Activated gamma-delta T cell treated with Interleukin-2 at 50 U/mL for 16 hours (primary cell): ENCODE measurements at places on chromosomes 5 and 9.

GRCh38 chr5:135395451-135395850 is 3.6 kb downstream of the MACROH2A1 start:
- no peak for DNase-seq

- DNase-seq: no peak
These were observed 680 bp downstream of the SELENOP start for GRCh38 chr5:42810834-42811590.

DNA sequence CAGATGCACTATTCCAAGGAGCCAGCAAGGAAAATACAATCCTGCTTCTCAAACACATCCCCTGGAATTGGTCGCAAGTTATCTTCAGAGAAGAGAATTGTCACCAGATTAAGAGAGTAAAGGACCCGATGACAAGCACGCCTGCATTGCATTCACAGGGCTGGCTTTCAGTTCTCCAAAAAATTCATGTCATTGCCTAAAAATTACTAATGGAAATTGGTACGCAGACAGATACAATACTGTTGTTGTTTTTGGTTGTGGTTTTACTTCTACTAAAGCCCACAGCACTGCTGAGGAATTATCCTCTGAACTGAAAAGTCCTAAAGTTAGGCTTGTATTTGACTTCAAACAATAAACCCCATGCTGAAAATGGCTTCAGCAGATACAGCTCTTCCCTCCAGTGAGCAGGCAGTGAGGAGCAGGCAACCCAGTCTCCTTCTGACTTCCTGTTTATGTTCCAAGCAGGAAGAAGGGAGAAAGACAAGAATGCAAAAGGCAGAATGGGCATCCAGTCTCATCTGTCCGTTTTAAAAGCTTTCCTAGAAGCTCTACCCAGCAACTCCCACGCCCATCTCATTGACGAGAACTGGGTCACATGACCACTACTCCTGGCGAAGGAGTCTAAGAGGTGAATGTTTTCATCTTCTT is 80.6 kb upstream of the ZNF366 start:
- no peak for DNase-seq

GRCh38 chr5:61205013-61205412 is 42.7 kb upstream of the SMIM15 start:
- no peak for DNase-seq

DNA sequence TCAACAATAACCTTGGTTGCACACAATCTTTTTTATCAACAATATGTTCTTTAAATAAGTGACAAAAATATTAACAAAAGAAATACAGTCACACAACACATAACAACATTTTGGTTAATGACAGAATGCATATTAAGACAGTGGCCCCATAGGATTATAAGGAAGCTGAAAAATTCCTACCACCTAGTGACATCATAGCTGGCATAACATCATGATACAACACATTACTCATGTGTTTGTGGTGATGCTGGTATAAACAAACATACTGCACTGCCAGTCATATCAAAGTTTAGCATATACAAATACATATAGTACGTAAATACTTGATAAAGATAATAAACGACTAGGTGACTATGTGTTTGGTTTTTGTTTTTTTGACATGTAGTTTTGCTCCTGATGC is 344.8 kb upstream of the POU5F2 start:
- DNase-seq: no peak

DNA sequence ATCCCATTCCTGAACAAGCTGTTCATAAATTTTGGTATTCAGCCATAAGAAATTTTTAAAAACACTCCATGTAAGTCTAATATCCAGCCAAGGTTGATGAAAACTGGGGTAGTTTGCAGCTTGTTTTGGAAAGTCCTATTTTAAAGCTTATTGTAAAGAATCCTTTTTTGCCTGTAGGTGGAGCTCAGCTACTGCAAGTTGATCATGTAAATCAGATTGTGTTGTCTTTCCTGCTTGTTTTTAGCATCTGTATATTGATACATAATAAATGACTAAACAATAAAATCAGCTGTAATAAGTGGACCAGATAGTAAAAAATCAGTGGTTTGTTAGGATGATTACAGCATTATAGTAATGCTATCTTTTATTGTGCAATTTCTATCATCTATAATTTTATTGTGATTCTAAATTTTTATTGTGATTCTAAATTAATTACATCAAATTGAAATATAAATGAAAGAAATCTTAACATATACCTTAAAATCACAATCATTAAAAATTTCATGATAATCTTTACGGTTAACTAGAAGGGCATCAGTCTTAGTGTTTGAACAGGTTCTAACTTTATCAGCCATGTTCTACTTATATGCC is 42.4 kb downstream of the CWC27 start:
- peak; percentile 4 for DNase-seq

DNA sequence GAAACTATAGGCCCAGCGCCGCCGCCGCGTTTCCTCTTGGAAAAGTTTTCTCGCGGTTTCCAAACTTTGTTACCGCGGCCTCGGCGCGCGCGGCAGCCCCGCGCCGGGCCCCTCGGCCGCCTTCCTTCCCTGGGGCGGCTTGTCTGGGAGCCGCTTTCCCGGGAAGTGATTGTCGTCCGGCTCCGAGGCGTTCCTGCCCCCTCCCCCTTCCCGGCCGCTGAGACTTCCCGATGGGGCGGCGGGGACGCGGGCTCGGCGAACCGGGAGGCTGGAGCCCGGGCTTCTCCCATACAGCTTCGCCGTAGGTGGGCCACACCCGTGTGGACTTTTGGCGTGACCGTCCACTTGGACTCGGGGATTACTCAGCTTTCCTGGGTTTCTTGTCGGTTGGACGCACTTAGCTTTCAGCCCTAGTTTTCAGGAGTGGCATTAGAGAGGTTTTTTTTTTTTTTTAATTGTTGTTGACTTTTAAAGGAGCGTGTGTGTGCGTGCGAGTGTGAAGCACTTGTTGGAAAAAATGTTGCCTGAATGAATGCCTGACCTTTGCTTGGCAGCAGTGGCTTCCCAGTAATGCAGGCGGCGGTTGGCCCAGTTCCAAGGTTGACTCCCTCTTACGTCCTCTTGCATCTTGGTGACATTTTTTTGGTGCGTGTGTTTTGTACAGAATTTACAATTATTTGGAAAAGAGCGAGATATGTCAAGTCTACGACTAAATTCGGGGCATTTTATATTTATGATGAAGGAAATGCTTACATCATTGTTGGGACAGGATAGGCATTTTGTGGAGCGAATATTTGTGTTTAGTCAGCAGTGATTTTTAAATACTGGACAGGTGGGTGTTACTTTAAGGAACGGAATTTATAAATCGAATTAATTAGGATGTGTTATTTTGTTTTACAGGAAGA is 821 bp downstream of the CTNNA1 start:
- DNase-seq: no peak

DNA sequence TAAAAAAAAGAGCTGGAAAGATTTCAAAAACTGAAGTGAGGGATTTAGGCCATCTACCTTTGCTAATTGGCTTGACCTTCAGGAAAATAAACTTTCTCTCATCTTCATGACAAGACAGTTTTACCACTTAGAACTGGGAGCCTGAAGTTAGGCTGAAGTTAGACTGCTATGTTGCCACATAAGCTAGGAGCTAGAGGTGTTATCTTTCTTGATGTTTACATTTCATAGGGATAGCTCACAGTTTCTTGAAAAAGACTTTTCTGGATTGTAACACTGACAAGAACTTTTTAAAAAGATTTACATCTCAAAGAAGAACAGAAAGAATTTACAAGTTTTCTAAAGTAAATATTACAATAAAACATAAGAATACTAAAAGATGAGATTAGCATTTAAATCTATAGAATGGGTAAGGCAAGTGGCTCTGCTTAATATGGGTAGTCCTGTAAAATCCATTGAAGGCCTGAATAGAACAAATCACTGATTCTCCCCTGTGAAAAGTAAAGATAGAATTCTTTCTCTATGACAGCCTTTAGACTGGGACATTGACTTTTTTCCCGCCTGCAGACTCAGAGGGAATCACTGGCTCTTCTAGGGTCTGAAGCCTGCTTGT is 1665.4 kb upstream of the CDH9 start:
- no peak for DNase-seq

- DNase-seq: no peak
These were observed 25.3 kb upstream of the EFNA5 start for GRCh38 chr5:107696080-107696479.

DNA sequence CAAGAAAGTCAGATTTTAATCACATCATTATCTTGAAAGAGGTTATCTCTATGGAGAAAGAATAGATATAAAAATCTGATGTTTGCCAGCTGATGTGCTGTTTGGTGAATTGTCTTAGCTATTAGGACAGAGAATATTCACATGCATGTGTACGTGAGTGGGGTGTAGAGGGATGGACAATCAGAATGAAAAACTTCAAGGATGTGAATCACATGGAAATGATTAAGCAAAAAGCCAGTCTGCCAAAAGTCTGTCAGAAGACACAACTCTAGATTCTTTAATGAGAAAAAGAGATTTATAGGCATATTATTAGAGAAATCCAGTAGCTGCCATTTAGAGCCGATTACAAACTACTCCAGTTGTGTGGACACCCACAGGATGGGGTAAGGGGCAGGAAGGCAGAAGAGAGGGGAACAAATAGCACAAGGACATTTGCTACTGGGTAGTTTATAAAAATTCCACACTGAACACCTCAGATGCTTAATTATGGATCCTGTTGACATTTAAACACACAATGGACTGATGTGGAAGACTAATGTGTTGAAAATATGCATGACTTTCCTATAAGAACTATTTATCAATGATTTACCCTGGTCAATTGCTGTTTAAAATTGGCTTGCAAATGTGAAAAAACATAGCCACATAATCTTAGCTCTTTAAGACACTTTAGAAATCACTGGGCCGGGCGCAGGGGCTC is 127.4 kb downstream of the PTTG1 start:
- no peak for DNase-seq

- no peak for DNase-seq
These were observed 5.9 kb downstream of the ATPSCKMT start for GRCh38 chr5:10243660-10244240.

- DNase-seq: no peak
These were observed 8.4 kb upstream of the AMACR start for GRCh38 chr5:34016222-34016621.

DNA sequence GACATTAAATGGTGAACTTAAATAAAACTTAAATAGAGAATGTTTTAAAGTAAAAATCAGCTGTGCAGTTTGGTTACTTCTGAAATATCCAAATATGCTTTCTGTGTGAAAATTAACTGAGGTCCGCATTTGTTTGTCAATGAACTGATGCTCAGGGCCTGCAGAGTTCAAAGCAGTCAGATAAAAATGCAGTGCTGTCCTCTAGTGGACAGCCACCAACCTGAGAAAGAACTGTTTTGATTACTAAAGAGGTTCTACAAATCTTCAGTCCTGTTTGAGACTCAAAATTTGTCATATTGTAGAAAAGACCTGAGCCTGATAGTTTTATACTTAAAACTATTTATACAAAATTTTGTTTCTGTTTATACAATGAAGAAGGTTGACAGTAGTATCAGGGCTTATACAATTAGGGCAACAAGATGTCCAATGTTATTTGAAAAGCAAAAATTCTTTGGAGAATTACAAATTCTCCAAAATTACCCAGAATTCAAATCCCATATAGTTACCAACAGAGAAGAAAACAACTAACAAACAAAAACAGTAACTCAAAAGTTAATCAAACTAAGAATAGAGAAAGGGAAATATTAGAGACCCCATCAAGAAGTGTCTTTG is 232.3 kb upstream of the TBCA start:
- no peak for DNase-seq

- no peak for DNase-seq
These were observed 195.0 kb upstream of the RGMB start for GRCh38 chr5:98578438-98578837.

DNA sequence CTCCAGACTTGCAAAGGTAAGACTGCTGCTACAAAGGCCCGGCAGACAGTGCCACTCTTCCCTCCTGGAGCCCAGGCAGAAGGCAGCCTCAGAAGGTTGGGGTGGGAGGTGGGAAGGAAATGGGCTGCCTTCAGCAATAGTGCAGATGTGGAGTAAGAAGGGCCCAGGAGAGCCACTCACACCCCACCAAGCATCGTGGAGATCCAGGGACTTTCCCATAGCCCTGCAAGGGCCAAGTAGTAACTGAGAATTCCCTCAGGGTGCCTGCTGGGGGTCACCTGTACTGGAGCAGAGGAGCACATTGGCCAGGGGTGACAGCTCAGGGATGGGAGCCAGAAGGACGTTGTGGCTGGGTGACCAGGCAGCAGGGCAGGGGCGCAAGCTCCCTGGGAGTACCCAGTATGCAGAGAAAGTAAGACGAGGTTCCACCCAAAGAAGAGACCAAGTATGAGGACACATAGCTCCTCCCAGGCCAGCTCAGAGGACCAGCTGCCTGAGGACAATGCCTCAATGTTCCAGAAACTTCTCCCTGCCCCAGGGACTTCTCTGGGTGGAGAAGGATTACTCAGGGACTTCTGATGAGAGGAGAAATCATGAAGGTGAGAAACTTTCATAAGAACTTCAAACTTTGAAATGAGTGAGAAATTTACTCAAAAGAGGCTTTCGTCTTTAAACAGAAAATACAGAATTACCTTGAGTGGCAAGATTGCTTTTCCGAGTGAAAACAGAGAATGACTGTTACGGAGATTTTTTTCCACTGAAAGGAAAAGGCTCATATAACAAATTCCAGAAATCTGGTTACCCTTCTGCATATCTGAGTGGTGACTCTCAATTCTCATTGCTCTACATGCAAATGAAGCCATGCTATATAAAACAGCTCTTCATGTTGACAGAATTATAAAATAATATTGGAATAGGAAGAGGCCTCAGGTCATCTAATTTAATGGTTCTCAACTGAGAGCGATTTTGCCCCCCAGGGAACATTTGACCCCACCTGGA is 87.9 kb upstream of the TRIO start:
- no peak for DNase-seq

GRCh38 chr5:147635882-147636728 is 126.2 kb upstream of the DPYSL3 start:
- no peak for DNase-seq

DNA sequence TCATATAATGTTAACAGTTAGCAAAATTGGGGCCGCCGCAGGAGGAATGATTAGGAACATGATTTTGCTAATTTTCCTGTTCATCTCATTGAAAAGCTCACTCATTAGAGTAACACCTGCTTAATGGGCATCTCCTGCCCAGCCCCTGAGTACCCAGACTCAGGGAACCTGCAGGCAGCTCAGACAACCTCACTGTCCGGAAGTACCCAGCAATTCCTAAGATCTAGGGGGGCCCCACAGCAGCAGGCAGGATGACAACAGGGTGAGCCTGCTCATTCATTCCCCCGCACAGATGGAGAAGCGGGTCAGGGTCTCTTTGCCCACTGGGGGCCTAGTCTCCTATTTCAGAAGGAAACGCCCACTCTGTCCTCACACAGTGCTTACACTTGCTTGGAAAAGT is 12.6 kb downstream of the FAM78A start:
- no peak for DNase-seq

GRCh38 chr5:75366787-75367186 is 29.8 kb downstream of the HMGCR start:
- no peak for DNase-seq

- DNase-seq: no peak
These were observed 34.2 kb downstream of the CORO2A start for GRCh38 chr9:98158071-98158831.

DNA sequence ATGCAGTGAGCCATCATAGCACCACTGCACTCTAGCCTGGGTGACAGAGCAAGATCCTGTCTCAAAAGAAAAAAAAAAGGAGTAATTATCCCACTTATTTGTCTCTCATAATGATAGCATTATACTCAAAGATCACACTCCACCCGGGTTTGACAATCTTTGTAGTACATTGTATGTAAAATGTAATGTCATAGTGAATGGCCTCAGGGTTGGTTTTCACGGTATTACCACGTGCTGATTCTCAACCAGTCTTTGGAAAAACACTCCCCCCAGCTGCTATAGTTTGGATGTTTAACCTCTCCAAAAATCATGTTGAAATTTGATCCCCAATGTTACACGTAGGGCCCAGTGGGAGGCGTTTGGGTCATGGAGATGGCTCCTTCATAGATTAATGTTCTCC is 402.4 kb upstream of the GRAMD2B start:
- no peak for DNase-seq

GRCh38 chr9:130541533-130541932 is 37.8 kb upstream of the FUBP3 start:
- DNase-seq: no peak
